Kidney epithelial cell (primary cell): ENCODE measurements at places on chromosomes 5 and 9.

DNA sequence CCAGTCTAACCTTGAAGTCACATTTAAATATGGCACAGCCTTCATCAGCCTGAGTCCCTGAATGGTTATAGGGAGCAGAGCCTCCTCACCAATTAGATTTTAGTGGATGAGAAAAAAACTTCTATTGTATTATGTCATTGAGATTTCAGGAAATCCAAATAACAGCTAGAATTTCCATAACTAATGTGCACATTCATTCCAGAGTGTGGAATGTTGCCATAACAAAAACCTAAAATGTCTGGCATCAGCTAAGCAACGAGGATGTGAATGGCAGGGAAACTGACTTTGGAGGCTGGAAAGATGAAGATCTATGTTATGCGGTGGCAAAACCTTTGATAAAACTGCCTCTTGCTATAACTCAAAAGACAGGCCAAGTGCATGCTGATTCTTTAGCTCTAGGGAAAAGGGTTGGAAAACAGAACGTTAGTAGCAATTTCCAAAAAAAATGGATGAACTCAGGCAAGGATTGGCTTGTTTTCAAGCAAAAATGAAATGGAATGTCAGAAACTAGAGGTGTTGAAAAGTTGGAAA is 91.3 kb upstream of the NFIB start:
- no peak for DNase-seq

DNA sequence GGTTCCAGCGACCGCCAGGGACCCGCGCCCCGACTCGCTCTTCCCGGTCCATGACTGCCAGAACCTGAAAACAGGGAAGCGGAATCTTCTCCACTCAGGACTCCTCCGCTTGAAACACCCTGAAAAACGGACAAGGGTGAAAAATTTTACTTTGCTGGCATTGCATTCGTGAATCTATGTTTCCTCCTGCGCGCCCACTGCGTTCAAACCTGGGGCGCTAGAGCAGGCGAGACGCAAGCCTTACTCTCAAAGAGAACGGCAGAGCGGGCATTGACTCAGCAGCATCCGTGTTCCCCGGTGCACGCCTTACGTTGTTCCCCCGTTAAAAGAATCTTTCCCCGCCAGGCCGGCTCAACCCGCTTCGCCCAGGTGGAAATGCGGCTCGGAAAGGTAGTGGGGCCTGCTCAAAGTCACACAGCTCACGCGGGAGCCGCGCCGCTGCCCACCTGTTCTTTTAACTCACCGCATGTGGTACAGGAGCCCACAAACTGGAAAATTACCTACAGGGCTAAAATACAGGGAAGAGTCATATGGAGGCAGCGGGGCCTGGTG is 999 bp upstream of the DRD1 start:
- DNase-seq: no peak

DNA sequence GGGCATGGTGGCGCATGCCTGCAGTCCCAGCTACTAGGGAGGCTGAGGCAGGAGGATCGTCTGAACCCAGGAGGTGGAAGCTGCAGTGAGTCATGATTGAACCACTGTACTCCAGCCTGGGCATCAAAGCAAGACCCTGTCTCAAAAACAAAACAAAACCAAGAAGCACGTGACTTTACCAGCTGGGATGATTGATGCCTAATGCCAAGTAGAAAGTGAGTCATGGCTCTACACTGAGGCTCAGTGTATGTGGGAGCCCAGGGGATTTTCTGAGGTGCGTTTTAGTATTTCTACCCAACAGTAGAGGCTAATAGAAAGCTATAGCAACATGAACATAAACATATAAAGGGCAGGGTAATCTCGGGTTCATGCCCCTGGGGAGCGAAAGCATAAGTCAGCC is 13.9 kb upstream of the BRD3OS start:
- DNase-seq: no peak

- no peak for DNase-seq
These were observed 32.3 kb downstream of the NTRK2 start for GRCh38 chr9:84701801-84702200.

GRCh38 chr5:124330595-124331220 is 415.7 kb downstream of the ZNF608 start:
- no peak for DNase-seq

- no peak for DNase-seq
These were observed 334.7 kb downstream of the FBXL7 start for GRCh38 chr5:15834596-15835245.

DNA sequence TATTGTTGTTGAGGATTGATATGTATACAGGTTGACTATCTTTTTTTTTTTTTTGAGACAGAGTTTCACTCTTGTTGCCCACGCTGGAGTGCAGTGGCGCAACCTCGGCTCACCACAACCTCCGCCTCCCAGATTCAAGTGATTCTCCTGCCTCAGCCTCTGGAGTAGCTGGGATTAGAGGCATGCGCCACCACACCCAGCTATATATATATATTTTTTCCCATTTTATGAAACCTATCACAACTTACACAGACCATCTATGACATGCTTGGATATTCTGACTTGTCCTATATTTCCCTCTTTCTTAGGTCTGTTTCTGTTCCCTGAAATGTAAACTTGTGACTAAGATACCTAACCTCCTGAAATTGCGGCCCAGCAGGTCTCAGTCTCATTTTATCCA is 5.0 kb downstream of the CD14 start:
- DNase-seq: no peak

GRCh38 chr5:57871496-57871895 is 388.9 kb upstream of the ACTBL2 start:
- DNase-seq: no peak

DNA sequence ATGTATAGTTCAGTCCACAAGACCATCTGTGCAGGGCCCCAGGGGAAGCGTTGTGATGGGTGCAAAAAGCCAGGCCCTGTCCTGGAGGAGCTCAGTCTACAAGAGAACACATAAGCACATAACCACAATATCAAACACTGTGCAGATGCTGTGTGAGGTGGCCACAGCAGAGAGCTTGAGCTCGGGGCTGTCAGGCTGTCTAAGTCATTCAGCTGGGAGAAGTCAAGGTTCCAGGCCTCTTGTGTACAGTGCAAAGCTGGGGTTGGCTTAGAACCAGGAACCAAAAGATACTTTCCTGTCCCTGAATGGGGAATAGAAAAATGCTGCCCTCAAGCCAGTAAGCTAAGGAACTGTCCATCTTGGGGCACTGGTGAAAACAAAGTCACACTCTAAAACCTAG is 75.0 kb downstream of the PRDM6 start:
- DNase-seq: no peak

DNA sequence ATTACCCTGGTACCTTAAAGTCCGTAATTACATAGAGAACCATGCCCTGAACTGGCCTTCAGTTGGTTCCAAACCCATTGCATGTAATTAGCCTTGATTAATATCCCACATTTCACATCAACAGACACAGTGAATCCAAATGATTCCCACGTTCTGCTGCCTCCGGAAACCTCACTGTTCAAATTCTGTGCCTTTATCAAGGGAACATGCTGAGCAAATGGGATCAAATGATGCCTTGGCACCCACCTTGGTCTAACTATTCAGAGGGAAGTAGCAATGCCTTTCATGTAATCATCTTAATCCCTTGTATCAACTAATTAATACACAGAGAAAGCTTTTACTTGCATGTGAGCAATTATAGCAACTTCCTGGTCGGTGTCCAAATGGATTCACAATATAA is 100.6 kb downstream of the EFNA5 start:
- no peak for DNase-seq

DNA sequence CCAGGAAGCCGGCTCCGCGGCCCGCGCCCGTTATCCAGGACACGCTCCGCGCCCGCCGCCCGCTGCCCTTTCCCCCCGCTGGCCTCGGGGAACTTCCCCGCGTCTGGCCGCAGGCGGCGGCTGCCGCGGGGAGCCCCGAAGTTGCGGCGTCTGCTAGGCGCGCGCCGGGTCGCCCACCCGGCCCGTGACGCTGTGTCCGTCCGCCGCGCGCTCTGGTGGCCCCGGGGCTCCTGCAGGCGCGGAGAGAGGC is 621 bp upstream of the GCNT4 start:
- DNase-seq: no peak

GRCh38 chr5:147690595-147690994 is 91.9 kb downstream of the JAKMIP2 start:
- peak; percentile 25 for DNase-seq

GRCh38 chr5:511476-511875 is 12.8 kb downstream of the SLC9A3 start:
- no peak for DNase-seq

DNA sequence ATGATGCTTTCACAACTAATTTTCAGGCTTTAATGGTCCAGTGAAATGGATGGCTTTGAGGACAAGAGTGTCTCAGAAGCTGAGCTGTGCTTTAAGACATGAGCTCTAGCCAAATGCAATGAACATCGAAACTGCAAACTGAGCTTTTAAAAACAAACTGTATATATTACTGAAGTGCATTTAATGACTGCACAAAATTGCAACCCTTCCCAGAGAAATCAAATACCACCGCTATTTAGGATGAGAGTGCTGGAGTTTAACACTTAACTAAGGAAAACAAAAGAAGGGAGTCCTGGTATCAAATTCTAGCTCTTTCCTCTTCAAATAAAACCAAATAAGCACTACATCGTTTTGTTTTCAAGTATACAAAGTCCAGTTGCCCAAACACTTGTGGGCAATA is 163.9 kb downstream of the SLF1 start:
- no peak for DNase-seq

GRCh38 chr5:63262185-63262981 is 683.8 kb downstream of the LRRC70 start:
- DNase-seq: peak; percentile 42

- peak; percentile 42 for DNase-seq
These were observed at the start of gene ZNF354C for GRCh38 chr5:179060116-179061008. TSS of gene ZNF354C (plus strand) at chr5:179060373. CDS start at chr5:179062069, 1,696 bp downstream.

DNA sequence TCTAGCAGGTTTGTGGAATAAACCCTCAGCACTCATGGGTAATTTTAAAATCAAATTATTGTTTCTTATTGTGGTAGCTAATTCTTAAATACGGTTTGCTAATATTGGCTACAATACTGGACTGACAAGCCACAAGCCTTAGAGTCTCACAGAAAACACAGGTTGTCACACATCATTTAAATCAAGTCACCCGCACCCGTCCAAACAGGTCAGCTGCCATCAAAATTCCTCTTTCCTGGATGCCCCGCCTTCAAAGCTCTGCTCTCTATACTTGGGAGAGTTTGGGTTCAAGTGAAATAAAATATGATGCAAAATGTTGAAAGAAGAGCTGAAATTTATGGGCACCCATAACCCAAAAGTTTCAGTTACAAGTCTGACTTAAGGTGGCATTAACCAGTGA is 12.3 kb upstream of the SUSD1 start:
- DNase-seq: no peak

DNA sequence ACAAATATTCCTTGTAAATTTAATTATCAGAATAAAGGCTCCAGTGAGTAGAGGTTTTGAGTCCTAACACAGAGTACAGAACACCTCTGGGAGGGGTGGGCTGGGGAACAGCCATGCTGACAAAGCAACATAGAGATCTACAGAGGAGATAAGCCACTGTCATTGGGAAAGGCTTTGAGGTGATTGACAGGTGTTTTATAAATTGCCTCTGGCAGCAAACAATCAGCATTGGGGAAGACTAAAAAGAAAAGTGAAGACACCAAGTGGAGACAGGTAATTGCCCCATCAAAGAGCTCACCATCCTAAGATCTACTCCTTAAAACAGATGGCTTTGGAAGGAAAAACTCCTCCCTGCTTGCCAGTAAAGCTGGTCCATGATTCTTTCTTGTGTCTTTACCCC is 189.7 kb upstream of the TLE4 start:
- DNase-seq: no peak

- DNase-seq: no peak
These were observed 14.8 kb downstream of the AKNA start for GRCh38 chr9:114372921-114373448.

DNA sequence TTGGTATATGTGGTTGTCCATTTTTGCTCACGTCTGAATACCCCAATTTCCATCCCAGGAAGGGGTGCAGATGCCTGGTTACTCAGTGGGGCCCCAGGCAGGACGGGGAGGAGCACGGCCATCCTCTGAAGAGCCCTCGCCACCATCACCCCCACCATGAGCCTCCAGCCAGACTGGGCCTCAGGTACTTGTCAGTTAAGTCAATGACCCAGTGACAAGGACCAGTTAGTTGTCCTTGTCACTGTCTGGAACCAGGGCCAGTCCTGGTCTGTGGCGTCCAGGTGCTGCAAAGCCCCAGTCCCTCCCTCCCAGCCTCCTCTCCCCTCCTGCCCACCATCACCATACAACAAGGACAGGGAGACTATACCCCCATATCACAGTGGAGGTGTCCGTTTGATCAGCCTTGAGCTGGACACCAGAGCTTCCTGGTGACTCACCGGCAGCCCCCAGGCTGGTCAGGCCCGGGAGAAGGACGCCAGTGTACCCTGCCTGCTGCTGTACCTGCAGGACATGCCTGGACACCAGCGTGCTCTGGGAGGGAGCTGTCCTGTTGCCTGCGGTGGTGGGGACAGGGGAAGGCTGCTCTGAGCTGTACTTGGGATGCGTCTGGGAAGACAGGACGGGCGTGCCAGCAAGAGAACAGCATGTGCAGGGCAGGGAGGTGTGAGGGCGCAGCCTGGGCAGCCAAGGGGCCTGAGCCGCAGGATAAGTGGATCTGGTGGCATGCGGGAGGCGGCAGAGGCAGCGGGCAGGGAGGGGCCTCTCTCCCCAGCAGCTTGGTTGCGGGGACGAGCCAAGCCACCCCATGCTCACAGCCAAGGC is 32.6 kb upstream of the TTLL11 start:
- DNase-seq: no peak

GRCh38 chr5:156427315-156427714 is 100.4 kb downstream of the SGCD start:
- DNase-seq: no peak

- no peak for DNase-seq
These were observed 102.0 kb upstream of the FSTL4 start for GRCh38 chr5:133714161-133714915.

DNA sequence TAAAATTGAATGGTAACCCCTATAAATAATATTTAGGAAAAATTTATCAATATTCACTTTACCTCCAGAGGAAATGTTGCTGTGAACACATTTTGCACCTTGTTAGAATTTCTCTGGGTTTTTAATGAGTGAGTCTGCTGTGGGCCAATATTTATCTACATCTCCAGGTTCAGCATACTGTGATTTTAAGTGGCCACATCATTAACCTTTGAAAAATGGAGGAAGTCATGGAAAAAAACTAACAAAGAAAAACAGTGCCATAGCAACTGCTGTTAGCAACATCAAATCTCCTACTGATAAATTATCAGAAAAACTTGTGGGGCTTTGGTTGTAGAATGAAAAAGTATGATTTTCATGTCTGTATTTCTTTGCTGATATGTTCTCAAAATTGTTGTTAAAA is 55.0 kb downstream of the CD180 start:
- DNase-seq: no peak

GRCh38 chr5:54887663-54888062 is 97.7 kb downstream of the ESM1 start:
- DNase-seq: no peak

GRCh38 chr9:131017067-131017466 is 8.1 kb downstream of the LAMC3 start:
- DNase-seq: no peak

DNA sequence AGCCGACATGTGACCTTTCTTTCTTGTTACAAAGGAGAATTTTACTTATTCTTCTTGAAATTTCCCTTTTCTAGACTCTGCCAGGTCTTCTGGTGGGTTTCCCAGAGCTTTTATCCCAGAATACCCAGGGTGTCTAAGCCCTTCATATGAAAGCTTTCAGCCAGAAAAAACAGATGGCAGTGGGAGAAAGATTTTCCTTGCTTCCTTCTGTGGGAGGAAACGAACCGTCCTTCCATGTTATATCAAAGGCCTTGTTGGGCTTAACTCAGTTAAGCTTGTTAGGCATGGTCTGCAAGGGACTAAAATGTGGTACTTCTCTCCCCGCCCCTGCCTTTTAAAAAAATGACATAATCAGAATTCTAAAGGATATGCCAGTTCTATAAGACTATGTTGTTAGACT is 47.5 kb downstream of the SPATA31D1 start:
- DNase-seq: no peak

- no peak for DNase-seq
These were observed 151.2 kb upstream of the KIF2A start for GRCh38 chr5:62154758-62155157.
